ENCODE measurements at places on chromosomes 11 and 22. TPM values are rescaled to one million over a fixed set of nuclear protein-coding genes. Genes with fewer than 3 reads are reported as not detected.

The GLB1L3 gene
- total RNA-seq = not detected

The OR51E1 gene
- 0.12 TPM for total RNA-seq

The KRTAP5-9 gene
- total RNA-seq = not detected

DNA sequence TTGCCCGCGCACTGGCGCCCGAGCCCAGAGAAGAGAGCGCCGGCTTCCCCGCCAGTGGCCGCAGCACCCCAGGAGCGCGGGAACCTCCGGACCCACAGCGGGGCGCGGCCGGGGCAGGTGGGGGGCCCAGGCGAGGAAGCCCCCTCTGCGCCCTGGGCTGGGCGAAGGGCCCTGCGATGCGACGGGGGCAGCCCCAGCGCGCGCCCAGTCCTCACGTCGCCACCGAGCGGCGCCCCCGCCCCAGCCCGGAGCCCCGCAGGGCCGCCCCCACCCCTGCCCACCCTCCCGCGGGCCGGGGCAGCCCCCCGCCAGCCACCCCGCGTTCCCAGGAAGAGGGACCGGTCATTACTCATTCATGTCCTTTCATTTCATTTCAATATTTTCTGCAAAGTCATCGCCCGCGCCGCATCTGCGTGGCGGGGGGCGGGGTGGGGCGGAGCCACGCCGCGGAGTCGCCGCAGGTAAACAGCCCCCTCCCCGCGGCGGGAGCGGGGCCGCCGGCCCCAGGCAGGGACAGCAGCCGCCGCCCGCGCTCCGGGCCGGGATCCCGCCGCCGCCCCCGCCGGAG is 673 bp upstream of the PANX2 start:
- DNase-seq = no peak

GRCh38 chr11:64723117-64723906 is at the start of gene NRXN2:
Gene NRXN2 (minus strand): TSS chr11:64723197. CDS start chr11:64713699, 9,498 bp downstream.
- DNase-seq = peak; percentile 65

DNA sequence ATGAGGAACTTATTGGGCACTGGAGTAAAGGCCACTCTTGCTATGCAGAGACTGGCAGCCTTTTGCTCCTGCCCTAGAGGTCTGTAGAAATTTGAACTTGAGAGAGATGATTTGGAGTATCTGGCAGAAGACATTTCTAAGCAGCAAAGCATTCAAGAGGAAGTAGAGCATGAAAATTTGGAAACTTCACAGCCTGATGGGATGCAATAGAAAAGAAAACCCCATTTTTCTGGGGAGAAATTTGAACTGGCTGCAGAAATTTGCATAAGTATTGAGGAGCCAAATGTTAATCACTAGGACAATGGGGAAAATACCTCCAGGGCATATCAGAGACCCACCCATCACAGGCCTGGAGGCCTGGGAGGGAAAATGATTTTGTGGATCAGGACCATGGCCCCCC is 29.9 kb upstream of the CD44 start:
- no peak for DNase-seq

DNA sequence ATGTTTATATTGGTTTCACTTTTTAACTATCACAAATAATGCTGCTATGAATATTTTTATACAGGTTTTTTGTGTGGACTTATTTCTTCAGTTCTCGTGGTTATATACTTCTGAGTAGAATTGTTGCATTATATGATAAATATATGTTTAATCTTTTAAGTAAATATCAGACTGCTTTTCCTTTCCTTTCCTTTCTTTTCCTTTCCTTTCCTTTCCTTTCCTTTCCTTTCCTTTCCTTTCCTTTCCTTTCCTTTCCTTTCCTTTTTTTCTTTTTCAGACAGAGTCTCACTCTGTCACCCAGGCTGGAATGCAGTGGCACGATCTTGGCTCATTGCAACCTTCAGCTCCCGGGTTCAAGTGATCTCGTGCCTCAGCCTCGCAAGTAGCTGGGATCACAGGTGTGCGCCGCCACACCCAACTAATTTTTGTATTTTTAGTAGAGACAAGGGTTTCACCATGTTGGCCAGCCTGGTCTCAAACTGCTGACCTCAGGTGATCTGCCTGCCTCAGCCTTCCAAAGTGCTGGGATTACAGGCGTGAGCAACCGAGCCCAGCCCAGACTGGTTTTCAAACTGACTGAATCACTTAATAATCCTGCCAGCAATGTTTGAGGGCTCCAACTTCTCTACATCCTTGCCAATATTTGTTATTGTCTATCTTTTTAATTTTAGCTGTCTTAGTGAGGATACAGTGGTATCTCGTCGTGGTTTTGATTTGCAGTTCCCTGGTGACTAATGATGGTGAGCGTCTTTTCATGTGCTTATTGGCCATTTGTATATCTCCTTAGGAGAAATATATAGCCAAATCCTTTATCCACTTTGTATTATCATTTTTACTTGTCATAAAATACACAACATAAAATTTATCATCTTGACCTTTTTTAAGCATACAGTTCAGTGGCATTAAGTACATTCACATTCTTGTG is 21.9 kb downstream of the HTR3B start:
- no peak for DNase-seq
